ENCODE measurements at places on chromosomes 2 and 18.

DNA sequence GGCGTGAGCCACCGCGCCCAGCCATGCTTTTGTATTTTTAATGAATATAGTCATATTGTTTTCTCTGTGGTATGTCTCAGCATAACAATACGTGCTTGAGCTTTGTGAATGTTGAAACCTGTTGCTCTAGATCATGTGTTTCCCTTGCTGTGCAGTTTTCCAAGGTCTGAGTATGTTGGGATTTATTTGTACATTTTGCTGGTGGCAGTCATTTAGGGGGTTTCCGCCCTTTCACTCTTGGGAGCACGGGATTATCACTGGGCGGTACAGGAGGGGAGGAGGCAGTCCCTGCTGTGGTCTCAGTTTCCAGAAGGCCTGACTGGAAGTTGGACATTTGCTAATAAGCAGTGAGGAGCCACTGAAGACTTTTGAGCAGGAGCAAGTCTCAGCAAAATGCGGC, 24.9 kb upstream of the CATIP start:
- no peak for DNase-seq

GRCh38 chr2:151766437-151767153, 32.3 kb upstream of the NEB start:
- DNase-seq: no peak

GRCh38 chr2:237283131-237283928, 130.6 kb downstream of the COL6A3 start:
- no peak for DNase-seq

GRCh38 chr2:176947754-176948153, 264.8 kb upstream of the HNRNPA3 start:
- DNase-seq: no peak

DNA sequence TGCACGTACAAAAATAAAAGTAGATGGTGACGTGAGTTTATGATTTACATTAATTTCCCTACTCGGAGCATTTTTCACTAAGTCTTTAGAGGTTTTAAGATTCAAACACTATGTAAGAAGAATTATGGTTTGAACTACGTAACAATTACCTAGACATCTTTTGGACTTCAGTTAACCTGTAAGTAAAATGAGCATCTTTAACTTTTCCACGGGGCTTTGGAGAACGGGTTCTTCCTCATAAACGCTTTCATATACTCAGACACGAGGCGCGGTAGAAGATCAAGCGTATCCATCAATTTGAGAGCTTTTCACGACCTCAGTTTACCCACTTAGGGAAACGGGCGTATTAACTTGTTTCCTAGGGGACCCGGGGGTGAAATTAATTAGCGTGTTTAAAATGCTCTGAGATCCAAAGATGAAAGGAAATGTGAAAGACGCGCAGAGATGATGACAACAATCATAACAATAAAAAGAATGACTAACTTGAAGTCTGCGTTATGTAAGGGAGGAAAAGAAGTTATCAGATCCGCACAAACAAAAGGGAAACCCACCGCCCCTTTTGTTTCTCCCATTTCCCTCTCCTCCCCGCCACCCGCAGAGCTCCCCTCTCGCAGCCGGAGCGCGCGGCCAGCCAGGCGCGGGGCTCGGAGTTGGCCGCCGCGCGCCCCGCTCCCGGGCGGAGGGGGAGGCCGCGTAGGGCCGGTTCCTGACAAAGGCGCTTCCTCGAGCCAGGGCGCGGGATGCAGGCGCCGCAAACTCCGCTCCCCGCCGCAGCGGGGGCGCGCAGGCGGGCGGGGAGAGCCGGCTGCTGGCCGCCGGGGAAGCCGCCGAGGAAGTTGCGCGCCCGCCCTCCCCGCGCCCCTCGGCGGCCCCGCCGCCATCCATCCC, 807 bp downstream of the PELI1 start:
- DNase-seq: peak; percentile 59

DNA sequence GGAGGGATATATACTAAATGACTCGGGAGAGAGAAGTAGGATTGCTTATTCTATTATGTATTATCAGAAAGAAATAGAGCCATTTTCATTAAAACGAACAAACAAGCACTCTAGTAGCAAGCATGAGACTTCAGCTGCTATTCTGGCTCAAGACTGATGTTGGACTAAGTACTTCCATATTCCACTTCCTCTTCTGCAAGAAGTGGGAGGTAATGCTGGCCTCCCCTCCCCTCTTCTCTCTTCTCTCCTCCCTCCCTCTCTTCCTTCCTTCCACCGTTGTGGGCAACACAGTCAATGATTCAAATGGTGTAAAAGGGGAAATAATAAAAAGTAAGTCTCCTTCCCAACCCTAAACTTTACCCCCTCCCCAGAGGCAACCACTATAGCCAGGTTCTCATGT, 62.6 kb downstream of the EMX1 start:
- no peak for DNase-seq

- DNase-seq: no peak
Measured at GRCh38 chr2:166921261-166921896, 33.1 kb downstream of the XIRP2 start.

DNA sequence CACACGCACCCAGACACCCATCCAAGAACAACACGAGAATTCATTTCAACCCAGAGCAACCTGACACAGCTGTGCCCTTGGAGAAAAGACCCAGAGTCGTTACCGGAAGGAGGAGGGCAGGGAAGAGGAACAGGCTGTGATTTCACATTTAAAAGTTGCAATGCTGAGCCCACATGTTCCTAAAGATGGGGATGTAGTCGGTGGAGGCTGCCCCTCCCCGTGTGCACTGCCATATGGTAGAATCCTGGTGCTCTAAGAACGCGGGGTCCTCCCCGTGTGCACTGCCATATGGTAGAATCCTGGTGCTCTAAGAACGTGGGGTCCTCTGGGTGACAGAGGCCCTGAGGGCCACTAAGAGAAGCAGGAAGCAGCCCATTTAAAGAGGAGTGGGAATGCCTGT, 10.9 kb downstream of the MTERF4 start:
- no peak for DNase-seq

DNA sequence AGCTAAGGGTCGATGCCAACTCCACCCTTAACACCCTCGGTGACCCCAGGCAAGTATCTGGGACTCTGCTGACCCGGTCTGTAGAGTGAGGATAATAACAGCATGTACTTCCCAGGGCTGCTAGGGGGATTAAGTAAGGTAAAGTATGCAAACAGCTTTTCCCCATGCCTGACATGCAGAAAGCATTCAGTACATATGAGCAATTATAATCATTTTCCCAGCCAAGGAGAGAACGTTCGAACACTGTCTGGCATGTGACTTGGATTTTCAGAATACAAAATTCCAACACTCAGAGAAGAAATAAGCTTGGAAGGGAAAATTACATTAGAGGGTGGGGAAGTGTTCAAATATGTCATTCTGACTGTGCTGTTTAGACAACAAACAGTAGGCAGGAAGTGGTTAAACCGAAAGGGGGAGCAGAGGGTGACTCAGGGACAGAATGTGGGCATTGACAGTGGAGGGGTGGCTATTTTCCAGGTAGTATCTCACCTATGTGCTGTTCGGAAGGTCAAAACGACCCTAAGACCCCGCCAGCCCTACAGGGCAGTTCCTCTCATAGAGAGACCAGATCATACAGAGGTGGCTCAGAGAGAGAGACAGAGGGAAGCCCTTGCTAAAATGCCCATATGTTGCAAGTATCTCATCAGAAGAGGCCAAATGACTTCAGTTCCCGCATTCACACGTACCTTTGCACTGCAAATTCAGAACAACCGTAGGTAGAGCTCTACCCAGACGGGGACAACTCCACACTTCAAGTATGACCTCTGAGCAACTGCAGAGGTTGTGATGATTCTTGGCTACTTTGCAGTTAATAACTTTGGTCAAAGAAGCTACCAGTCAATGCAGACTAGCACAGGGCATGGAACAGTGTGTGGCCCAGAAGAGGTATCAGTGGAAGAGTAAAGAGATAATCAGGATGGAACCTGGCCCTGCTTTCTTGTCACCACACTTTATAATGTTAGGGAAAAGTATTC, 14.8 kb downstream of the ASPRV1 start:
- DNase-seq: no peak

GRCh38 chr2:238644095-238645081, 203.5 kb upstream of the TWIST2 start:
- no peak for DNase-seq

DNA sequence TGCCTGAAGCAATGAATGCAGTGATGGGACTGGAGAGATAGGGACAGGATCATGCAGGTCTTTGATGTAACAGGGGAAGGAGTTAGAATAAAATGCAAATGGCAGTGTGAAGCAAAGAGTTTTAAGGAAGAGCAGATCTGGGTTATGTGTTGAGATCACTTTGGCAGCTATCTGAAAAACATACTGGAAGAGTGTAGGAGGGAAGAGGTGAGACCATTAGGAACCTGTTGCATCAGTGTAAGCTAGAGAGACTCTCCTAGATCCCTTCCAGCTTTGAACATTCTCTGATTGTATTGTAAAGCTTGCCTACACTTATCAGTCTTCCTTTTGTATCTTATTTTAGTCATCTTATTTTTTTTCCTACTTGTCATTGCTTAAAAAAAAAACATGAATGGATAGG, 10.5 kb downstream of the ACVR2A start:
- DNase-seq: no peak

GRCh38 chr2:5287558-5288334, 404.4 kb upstream of the SOX11 start:
- no peak for DNase-seq

DNA sequence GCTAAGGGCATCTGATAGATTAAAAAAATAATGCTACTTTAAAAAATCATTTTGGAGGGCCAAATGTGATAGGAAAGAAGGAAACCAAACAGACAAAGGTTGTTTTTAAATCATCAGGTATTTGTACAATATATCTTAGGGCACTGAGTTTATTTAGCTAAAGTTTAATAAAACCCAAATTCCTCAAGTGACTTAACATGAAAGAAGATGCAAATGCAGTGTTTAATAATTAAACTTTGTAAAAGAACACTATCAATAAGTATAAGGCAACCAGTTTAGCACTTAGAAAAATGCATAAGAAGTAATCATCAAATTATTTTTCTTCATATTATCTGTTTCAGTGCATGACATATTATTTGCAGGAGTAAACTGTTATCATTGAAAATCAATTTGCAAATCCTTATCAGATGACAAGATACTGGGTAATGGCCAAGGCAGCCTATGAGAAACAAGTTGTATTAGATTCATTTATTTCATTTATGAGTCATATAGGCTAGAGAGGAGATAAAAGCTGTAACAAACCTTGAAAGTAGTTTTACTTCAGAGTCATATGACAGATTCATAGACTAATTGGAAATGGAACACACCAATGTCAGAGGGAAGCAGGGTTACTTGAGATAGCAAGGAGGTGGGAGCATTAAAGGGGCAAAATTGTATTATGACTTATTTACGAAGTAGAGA, 165.5 kb downstream of the GCA start:
- no peak for DNase-seq

DNA sequence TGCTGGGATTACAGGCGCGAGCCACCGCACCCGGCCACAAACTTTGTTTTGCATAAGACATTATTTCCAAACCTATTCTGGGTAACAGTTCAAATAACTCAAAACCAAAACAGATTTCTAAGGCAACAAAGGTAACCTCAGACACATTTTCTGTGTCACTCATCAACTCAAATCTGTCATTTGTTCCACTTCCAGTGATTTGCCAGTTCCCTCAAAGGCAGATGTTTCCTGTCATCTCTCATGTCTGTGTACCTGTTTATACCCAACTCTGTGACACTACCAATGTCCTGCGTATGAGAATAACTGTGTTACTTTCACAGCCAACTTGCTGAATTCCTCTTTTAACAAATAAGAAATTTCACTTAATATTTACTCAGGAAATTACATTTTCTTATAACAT, 54.4 kb downstream of the SCN3A start:
- no peak for DNase-seq

DNA sequence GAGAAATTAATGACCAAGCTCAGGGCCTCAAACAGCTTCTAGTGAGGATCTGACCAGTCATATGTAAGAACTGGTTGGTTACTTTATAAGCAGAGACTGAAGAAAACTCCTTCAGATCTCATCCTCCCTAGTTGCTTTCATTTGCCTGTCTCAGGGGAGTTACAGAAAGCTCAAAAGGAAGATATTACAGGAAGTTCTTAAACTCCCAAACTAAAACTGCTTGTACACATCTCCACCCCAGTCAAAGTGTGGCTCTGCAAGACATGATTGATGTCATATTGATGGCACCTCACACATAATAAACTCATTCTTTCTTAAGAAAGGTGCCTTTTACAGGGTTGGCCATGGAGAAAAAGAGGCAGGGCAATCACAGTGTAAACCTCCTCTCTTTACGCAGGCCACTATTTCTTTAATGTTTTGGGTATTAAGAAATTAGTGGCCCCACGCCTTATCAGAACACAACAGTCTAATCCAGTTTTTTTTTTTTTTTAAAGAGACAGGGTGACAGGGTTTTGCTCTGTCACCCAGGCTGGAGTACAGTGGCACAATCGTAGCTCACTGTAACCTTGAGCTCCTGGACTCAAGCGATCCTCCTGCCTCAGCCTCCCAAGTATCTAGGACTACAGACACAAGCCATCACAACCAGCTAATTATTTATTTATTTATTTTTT, 62.6 kb upstream of the STK17B start:
- no peak for DNase-seq

- no peak for DNase-seq
Measured at GRCh38 chr2:16661936-16662839, 3.4 kb downstream of the CYRIA start.

- DNase-seq: peak; percentile 83
Measured at GRCh38 chr2:69789175-69789721, 40.2 kb upstream of the GMCL1 start.

DNA sequence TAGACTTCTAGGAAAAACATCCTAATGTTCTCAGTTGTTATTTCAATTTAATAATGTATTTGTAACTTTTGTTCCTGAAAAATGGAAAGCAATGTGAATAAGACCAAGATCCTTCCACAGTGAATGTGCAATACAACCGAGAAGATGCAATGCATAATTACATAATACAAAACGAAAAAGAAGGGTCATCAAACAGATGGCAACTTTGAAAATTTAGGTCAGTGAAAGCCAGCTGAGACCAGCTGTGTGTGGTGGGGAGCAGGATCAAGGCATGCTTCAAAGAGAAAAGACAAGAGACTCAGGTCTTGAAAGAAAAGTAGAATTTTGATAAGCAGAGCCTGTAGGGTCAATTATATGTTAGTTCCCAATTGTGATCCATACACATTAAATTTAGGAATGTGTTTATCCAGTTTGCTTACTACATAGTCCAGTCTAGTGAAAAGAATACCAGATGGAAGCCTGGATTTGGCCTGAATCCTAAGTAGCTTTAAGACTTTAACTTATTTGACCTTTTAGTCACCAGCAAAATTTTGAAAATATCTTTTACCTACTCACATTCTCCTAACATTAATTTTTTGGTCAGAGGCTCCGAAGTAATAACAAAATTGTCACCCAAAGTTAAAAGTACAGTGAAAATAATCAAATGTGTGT, 93.7 kb downstream of the COBLL1 start:
- DNase-seq: no peak

DNA sequence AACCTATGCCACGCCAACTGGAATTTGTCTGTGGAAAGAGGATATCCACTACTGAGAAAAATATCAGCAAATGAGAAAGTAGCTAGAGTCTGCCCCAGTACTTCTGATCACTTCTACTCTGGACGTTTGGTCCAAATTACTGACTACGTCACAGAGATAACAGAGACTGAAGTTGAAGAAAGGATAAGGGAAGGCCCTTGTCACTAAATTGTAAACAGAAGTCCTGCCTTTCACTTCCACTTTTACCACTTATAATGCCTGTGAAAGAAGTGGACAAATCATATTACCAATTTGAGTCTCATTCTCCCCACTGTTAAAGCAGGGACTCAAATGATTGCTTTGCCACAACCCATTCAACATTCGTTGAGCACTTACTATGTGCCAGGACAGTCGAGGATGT, 173.9 kb upstream of the ERBB4 start:
- no peak for DNase-seq

Measured in Caco-2 (cell line).